ENCODE measurements at places on chromosomes 12 and 14.

DNA sequence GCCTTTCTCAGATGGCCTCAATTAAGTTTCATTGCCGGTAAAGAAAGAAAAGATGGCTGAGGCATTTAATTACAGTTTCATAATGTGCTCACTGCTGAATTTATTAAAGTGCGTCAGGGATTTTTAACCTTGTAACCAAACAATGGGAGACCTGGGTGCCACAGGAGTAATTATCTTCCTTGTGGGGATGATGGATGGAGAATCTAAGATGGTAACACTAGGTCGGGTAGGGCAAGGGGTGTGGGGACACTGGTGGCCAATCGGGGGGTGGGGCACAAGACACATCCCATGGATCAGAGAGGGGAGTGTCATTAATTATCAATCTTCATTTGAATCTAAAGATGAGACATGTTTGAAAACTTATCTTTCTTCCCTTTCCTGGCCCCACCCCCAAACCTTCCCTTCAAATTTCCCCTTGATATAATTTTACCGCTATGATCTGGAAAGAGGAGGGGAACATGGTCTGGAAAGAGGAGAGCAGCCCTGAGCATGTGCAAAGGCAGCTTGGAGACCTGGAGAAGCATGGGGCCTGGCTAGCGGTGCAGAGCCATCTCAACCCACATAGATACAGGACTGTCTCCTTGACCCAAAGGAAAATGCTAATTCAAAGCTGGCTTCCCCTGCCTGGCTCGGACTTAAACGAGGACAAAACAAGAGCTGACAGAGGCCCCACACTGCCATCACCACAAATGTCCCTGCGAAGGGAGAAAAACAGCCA lies 231.3 kb upstream of the NOS1 start:
- DNase-seq, result no peak

DNA sequence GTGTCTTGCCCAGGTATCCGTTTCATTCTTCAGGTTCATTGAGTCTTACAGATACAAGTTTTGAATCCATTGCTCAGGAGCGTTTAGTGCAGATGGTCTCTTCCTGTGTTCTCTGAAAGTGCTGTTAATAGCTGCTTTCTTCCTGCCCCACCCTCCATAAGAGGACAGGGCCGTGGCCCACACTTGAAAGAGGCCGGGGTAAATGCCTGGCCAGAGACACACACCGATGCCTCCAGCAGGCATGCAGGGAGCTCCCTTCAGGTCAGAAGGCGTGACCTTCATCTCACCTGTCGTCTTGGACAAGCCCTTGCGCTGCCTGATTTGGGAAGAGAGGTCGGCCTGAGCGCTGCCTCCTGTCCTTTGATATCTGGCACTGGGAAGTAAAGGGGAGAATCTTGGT lies 11.6 kb downstream of the PRKAB1 start:
- DNase-seq, result no peak

DNA sequence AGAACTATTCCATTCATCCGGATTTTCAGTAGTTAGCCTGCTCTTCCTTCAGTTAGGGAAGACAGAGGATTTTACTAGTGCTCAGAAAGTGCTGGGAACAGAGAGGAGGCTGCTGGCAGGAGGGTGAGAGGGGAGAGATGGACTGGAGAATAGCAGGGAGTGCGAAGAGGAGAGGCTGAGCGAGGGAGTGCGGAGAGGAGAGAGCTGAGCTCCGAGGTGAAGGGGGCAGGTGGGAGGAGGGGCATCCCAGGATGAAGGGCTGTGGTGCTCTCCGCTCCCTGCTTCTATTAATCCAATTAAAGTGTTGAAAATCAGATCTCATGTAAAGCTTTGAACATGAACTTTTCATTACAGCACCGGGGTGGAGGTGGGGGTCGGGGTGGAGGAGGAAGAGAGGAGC lies 20.4 kb upstream of the SMOC1 start:
- DNase-seq, result no peak

GRCh38 chr14:102999227-102999895 lies 58.0 kb downstream of the CDC42BPB start:
- DNase-seq, result no peak

GRCh38 chr12:92139634-92140150 lies 6.0 kb downstream of the BTG1 start:
- no peak for DNase-seq

GRCh38 chr12:25332143-25332542 lies 81.4 kb upstream of the KRAS start:
- DNase-seq, result no peak

DNA sequence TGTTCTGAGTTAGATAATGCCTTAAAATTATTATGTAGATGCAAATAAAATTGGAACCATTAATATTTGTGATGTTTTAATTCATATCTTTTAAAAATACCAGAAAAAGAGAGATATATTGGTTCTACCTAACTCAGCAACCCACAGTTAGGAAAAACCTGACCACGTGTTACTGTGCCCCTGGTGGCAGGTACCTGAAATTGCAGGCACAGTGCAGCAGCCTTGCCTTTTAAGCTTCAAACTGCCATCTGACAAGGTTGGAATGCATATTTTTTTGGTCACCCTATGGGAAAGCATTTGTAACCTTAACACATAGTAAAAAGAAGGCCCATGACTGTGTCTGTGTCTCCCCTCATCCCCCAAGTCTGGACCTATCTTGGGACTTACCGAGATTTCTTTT lies 109.4 kb upstream of the NOS1 start:
- no peak for DNase-seq

DNA sequence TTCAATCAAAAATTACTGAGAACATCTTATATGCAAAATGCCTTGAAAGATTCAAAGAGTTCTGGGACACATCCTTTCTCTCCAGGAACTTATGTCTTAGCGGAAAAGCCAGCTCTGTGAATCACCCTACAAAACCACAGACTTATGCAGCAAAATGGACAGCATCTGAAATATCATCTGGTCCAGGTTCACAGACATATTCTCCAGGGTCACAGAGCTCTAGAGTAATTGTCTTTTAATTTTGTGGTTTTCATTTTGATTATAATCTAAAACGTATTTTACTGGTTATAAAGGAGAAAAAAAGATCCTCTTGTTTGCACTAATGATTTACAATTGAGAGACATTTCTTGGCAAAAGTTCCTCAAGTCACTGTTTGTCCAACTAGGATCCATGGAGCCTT lies 246.2 kb downstream of the MSRB3 start:
- no peak for DNase-seq

GRCh38 chr14:55762595-55763232 lies 182.7 kb downstream of the KTN1 start:
- no peak for DNase-seq

GRCh38 chr12:46214668-46215436 lies 54.0 kb downstream of the SLC38A1 start:
- peak; percentile 48 for DNase-seq

DNA sequence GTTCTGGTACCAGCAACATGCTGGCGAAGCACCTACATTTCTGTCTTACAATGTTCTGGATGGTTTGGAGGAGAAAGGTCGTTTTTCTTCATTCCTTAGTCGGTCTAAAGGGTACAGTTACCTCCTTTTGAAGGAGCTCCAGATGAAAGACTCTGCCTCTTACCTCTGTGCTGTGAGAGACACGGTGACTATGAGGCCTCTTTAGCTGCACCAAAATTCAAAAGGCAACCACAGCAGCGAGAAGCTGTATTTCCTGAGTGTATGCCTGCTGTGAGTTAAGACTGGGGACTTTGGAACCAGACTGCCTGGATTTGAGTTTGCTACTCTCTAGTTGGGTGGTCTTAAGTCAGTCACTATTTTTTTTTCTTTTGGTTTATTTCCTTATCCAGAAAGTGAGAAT lies 8.7 kb upstream of the OR10G2 start:
- no peak for DNase-seq

GRCh38 chr14:93532541-93532940 lies 101.8 kb downstream of the UNC79 start:
- DNase-seq, result no peak

DNA sequence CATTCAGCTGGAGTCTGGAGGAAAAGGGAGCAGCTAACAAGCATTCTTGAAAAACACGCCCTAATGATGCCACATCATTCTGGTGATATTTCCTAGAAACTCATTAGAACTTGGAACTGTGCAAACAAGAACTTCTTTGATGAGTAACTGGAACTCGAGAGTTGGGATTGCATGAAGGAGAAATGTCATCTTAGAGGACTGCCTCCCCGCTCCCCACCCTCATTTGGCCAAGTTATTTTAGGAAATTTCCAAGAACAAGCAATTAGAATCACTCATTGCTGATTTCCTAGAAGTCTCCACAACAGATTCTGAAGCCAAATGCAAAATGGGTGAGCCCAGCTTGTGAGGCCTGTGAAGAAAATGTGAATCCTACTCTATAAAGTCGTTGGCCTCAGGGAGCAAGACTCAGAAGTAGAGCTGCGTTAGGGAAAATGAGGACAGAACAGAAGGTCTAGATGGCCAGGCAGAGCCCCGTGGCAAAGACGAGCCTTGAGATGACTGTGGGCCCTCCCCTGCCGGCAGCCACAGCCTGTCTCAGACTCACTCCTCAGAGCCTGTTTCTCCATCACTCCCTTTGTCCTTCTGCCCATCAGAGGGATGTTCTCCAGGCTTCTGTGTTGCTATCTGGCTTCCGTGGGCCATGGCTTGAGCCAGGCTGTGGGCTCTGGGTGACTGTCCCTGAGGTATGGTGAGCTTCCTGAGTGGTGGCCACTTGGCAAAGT lies 38.4 kb downstream of the RTL1 start:
- DNase-seq, result no peak

GRCh38 chr12:93059925-93060665 lies 131.0 kb upstream of the EEA1 start:
- no peak for DNase-seq

DNA sequence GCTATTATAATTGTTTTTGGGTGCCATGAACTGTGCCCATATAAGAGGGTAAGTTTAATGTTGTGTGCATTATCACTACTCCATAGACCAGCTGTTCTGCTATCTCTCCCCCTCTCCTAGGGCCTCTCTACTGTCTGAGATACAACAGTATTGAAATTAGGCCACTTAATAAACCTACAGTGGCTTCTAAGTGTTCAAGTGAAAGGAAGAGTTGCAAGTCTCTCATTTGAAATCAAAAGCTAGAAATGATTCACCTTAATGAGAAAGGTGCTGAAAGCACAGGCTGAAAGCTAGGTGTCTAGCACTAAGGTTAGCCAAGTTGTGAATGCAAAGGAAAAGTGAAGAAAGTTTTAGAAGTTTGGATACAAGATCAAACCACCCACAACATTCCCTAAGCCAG lies 168.0 kb downstream of the SLC16A7 start:
- DNase-seq, result no peak

DNA sequence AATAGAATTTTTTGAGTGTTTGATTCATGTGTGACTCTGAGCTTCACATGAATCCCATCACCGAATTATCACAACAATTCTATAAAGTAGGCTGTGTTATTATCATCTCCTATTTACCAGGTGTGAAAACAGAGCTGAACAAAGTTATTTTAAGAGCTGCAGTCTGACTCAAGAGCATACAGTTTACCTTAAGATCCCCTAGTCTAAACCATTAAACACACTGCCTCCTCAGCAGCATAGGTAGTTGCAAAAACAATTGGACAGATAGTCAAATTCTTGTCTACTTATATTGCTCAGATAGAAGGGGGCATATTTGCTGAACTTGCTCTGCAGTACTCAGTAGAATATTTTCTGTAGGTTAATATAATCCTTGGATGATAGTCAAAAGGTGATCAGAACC lies 219.8 kb upstream of the ATP2B1 start:
- no peak for DNase-seq

- DNase-seq, result no peak
Observed at GRCh38 chr14:81298122-81298521, 77.4 kb upstream of the GTF2A1 start.

DNA sequence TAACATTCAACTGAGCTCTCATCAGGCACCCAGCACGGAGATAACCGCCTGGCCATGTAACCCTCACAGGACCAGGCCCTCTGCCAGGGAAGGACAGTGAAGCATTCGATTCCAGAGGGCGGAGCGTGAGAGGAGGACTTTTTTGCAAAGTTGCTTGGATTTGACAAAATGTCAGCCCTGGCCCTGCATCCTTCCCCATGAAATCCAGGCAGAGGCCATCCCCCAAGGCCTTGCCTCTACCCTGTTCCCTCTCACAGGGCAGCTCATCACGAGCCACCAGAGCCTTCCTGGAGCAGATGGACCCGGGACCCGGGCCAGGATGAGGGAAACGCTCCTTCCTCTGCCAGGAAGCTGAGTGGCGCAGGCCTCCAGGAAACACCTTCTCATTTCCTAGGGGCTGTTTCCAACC lies 17.0 kb downstream of the CAMKK2 start:
- no peak for DNase-seq

DNA sequence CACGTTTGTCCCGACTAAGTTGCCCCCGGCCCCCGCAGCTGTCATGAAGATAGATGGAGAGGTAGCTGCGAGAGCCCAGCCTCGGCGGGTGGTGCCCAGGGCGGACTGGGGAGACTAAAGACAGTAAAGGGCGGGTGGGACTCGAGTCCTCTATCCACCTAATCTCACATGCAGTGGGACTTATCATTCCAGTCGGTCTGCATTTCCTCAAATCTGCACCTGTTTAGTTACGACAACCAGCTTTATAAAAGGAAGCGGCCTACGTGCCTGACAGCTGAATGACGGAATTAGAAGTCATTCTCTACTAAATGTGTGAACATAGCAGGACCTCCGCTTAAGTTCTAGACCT lies 109.8 kb upstream of the EGLN3 start:
- DNase-seq, result no peak

- no peak for DNase-seq
Observed at GRCh38 chr12:12812618-12813119, 477 bp upstream of the DDX47 start.

- no peak for DNase-seq
Observed at GRCh38 chr14:93960108-93960475, 16.3 kb downstream of the ASB2 start.

DNA sequence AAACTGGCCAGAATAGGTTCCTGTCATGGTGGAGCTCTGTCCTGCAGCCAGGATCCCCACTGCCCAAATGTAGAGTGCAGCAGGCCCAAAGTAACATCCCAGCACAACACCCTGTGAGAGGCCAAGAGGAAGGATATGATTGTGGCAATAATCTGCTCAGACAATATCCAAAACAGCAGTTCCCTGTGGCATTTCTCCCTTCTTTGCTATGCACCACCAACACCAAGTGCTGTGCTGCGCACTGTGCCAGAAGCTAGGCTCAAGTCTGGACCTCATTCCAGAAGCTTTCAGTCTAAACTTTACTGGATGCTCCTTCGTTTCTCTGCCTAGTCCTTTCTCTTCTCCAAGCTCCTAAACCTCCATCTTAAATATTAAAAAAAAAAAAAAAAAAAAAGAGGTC lies 33.4 kb downstream of the SLC11A2 start:
- no peak for DNase-seq

GRCh38 chr12:75854681-75855309 lies 176.8 kb downstream of the PHLDA1 start:
- DNase-seq, result no peak

GRCh38 chr12:14771651-14772137 lies 31.6 kb downstream of the WBP11 start:
- peak; percentile 10 for DNase-seq

- DNase-seq, result no peak
Observed at GRCh38 chr14:56422221-56422620, 157.4 kb upstream of the TMEM260 start.

- DNase-seq, result no peak
Observed at GRCh38 chr12:4918950-4919660, 9.4 kb downstream of the KCNA1 start.

GRCh38 chr14:20820063-20820904 lies 17.6 kb upstream of the RNASE1 start:
- no peak for DNase-seq
